Chondrocyte (in vitro differentiated cells): ENCODE measurements at places on chromosomes 5 and 9. TPM values are rescaled to one million over a fixed set of nuclear protein-coding genes. Genes with fewer than 3 reads are reported as not detected.
A peak's percentile ranks its signal among the peaks of the same experiment; 100 is the strongest.

GRCh38 chr5:179437341-179438001 is 92.2 kb upstream of the ADAMTS2 start:
- peak; percentile 77 for DNase-seq
- H3K27ac ChIP-seq: no peak overlapping the region
- H3K36me3 ChIP-seq: no peaks in the 10 kb centered on the region

DNA sequence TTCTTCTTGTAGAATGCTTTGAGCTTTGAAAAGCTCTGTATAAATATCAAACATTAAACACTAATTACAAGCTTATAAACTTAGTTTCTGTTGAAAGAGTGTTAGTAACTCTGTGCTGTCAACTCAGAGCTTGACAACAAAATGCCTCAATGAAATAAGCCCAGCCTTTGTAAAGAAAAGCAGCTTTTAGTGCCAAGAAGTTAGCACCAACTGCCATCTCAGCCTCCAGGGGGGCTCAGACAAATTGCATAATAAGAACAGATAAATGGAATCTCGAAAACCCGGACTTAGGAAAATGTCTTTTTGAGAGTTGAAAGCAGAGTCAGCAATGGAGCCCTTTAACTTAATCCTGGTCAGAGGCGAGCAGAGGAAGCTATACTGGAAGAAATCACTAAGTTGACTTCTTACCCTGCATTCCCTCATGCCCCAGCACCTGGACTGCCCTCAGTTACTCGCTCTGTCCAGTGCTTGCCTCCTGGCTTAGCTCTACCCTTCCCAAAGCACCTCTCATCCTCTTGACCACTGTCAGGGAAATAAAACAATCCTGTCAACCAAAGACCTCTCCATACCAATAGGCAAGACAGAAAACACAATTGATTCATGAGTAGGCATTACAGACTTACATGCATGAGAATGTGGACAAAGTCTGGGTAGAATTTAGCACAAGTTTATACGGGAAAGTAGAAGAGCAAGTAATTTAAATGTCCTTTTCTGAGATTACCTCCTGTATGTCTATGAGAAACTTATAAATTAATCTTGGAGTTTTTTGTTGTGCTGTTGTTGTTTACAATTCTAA is 352.7 kb downstream of the ZNF608 start:
- no peak overlapping the region for H3K4me3 ChIP-seq
- H3K27me3 ChIP-seq: peaks cover 9% of the 10 kb centered on the region
- H3K4me1 ChIP-seq: peaks cover 8% of the 10 kb centered on the region
- no peak for DNase-seq

GRCh38 chr9:138042640-138043039 is 165.1 kb downstream of the CACNA1B start:
- peaks cover 2% of the 10 kb centered on the region for H3K27me3 ChIP-seq
- H3K4me3 ChIP-seq: no peak overlapping the region
- peaks cover 6% of the 10 kb centered on the region for H3K4me1 ChIP-seq
- peak; percentile 27 for DNase-seq
- H3K27ac ChIP-seq: no peak overlapping the region

DNA sequence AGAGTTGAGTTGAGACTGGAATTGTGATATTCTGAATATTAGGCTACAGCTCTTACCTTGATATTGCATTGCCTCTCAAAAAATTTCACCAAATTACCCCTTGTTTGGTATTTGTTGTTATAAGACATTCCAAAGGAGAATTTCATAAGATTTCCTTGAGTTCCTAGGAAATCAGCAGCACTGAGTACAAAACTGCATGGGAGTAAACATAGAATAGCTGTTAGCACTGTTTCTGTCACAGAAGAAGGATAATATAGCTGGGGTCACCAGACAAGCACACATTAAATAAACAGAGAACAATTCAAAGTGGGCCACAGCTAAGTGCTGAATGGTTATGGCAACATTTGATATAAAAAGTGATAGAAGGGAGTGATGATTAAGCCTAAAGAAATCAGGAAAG is 724.3 kb downstream of the PRELID2 start:
- H3K4me1 ChIP-seq: peaks cover 21% of the 10 kb centered on the region
- no peaks in the 10 kb centered on the region for H3K36me3 ChIP-seq
- DNase-seq: no peak
- H3K27me3 ChIP-seq: peaks cover 9% of the 10 kb centered on the region
- no peak overlapping the region for H3K27ac ChIP-seq
- no peak overlapping the region for H3K4me3 ChIP-seq

DNA sequence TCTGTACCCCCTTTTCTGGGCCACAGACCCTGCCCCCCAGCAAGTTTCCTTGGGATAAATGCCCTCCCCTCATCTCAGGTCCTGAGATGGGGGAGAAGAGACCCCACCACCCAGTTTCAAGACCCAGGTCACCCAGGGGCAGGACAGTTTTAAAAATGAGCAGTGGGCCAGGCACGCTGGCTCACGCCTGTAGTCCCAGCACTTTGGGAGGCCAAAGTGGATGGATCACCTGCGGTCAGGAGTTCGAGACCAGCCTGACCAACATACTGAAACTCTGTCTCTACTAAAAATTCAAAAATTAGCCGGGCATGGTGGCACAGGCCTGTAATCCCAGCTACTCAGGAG is 6.1 kb downstream of the PTGES2 start:
- DNase-seq: no peak
- H3K27ac ChIP-seq: no peak overlapping the region
- H3K4me3 ChIP-seq: no peak overlapping the region
- H3K27me3 ChIP-seq: no peaks in the 10 kb centered on the region

- no peaks in the 10 kb centered on the region for H3K27me3 ChIP-seq
- peaks cover 19% of the 10 kb centered on the region for H3K4me1 ChIP-seq
- peaks cover 18% of the 10 kb centered on the region for H3K36me3 ChIP-seq
- H3K4me3 ChIP-seq: peak overlapping the region; percentile 41
- DNase-seq: no peak
Measured at GRCh38 chr5:16713386-16713928, 96.7 kb upstream of the RETREG1 start.

GRCh38 chr5:122805481-122805880 is 30.6 kb downstream of the SNX2 start:
- peaks cover 24% of the 10 kb centered on the region for H3K36me3 ChIP-seq
- H3K27ac ChIP-seq: no peak overlapping the region
- H3K4me3 ChIP-seq: no peak overlapping the region
- H3K4me1 ChIP-seq: no peaks in the 10 kb centered on the region
- no peak for DNase-seq
- no peaks in the 10 kb centered on the region for H3K27me3 ChIP-seq

- H3K36me3 ChIP-seq: peaks cover 27% of the 10 kb centered on the region
- DNase-seq: no peak
- H3K4me1 ChIP-seq: peaks cover 39% of the 10 kb centered on the region
- no peak overlapping the region for H3K27ac ChIP-seq
Measured at GRCh38 chr9:88436379-88436778, 48.1 kb downstream of the SPIN1 start.

DNA sequence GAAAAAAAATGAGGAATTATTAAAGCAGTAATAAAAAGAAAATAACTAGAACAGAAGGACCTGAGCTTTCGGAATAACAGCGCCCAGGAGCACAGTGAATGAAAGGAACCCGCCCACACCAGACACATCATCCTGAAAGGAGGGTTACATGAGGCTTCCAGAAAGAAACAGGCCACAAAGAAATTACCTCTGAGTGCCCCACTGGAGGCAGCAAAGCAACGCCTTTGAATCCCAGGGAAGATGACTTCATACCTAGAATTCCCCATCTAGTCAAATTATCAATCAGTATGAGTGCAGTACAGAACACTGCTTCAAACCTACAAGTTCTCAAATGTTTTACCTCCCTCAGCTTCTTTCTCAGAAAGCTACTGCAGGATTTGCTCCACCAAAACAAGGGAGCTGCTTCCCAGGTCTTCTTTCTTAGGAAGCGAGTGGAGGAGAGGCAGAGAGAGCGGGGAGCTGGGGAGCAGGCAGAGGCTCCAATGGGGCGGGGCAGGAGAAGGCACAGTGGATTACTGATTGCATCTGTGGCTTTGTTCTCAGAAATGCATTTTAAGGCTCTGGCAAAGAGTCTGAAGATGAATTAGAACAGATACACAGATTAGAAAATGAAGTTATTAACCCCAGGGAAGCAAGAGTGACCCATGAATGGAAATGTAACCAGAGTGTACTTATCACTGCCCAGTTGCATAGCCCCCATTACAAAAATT is 87.1 kb downstream of the SEMA4D start:
- DNase-seq: no peak
- H3K4me3 ChIP-seq: no peak overlapping the region
- H3K4me1 ChIP-seq: peaks cover 17% of the 10 kb centered on the region
- H3K27ac ChIP-seq: no peak overlapping the region
- H3K36me3 ChIP-seq: peaks cover 2% of the 10 kb centered on the region

- DNase-seq: peak; percentile 27
- peaks cover 15% of the 10 kb centered on the region for H3K36me3 ChIP-seq
- H3K4me3 ChIP-seq: no peak overlapping the region
- H3K27me3 ChIP-seq: no peaks in the 10 kb centered on the region
- peaks cover 33% of the 10 kb centered on the region for H3K4me1 ChIP-seq
Measured at GRCh38 chr9:93100276-93100636, 4.2 kb downstream of the CARD19 start.

DNA sequence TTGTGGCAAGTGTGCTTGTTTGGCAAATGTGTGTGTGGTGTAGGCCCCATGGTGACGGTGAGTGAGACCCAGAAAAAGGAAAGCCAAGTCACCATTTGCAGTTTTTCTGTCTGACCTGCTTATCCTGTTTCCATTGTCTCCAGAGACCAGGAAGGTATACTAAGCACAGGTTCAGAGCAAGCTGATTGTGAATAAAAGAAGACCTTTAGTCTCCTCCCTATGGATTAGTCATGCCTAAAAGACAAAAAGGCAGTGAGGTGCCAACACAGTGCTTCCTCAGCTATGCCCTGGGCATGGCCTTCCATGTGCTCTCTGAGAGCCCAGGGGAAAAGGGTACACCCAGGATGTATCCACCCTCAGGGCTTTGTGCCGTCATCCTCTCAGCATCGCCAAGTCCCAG is 49.2 kb upstream of the SHOC1 start:
- DNase-seq: no peak
- H3K27ac ChIP-seq: no peak overlapping the region
- no peaks in the 10 kb centered on the region for H3K36me3 ChIP-seq
- no peak overlapping the region for H3K4me3 ChIP-seq
- no peaks in the 10 kb centered on the region for H3K27me3 ChIP-seq
- H3K4me1 ChIP-seq: no peaks in the 10 kb centered on the region

- H3K4me1 ChIP-seq: peaks cover 92% of the 10 kb centered on the region
- H3K4me3 ChIP-seq: no peak overlapping the region
- no peak for DNase-seq
- H3K36me3 ChIP-seq: peaks cover 2% of the 10 kb centered on the region
Measured at GRCh38 chr5:150637245-150638052, 3.0 kb upstream of the SYNPO start.

DNA sequence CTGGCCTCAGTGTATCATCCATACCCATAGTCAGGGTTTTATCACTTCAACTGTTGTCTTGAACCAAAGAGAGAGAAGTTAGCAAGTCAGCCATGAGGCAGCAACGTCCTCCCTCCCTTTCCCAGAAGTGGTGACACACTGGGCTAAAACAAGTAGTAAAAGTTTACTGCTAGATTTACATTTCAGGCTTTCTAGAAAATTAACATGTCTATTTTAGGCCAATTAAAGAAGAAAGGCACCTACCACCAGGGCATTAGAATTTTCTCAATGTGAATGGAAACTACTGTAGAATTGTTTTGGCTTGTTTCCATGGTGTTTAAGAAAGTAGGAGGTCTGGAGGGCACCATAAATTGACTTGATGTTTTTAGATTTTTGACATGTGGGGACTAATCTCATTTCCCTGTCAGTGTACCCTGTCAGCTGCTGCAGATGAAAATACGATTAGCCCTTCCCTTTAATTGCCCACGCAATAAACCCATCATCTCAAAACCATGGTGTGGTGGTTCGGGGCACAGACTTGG is 121.8 kb upstream of the ELL2 start:
- no peak overlapping the region for H3K4me3 ChIP-seq
- no peak overlapping the region for H3K27ac ChIP-seq
- no peaks in the 10 kb centered on the region for H3K36me3 ChIP-seq
- DNase-seq: no peak
- peaks cover 26% of the 10 kb centered on the region for H3K4me1 ChIP-seq
- H3K27me3 ChIP-seq: no peaks in the 10 kb centered on the region

DNA sequence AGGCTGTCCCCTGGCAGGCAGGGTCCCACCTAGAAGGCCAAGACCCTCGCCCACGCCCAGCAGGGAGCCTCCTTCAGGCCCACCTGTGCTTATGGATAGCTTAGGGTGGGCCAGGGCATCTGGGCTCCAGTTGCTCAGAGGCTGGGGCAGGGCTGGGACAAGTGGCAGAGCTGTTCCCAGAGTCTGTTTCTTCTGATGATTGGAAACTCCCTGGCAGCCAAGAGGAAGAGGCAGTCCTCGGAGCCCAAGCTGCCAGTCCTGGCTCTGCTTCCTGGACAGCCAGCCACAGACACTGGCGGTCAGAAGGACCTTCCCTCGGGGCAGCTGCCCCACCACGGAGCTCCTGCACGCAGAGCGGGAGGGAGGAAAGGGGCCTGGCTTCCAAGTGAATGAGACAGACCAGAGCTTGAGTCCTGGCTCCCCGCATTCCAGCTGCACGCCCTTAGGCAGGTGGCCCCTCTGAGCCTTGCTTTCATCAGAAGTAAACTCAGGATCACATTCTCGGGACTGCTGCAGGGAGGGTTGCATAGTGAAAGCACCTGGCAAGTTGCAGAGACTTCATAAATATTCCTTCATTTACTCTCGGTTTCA is 37.9 kb upstream of the GABRP start:
- peaks cover 2% of the 10 kb centered on the region for H3K27me3 ChIP-seq
- H3K4me3 ChIP-seq: peak overlapping the region; percentile 12
- H3K4me1 ChIP-seq: peaks cover 28% of the 10 kb centered on the region
- H3K36me3 ChIP-seq: no peaks in the 10 kb centered on the region

DNA sequence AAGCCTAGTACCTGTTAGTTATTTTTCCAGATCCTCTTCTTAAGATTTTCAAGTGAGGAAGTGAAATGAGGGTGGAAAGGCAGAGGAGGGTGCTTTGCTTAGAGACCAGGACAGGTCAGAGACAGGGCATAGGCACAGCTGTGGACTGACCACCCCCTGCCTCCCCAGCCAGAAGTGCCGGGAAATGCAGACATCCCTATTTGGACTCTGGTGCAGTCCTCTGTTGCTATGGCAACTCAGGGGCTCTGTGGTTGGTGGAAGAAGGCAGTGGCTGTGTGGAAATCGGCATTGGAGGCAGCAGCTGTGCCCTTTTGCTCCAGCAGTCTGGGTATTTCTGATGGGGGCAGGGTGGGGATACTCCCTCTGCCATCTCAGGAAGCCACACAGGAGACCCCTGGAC is 43.3 kb upstream of the NDFIP1 start:
- H3K4me3 ChIP-seq: no peak overlapping the region
- H3K27me3 ChIP-seq: no peaks in the 10 kb centered on the region
- DNase-seq: no peak
- H3K4me1 ChIP-seq: peaks cover 28% of the 10 kb centered on the region
- peak overlapping the region; percentile 88 for H3K27ac ChIP-seq
- H3K36me3 ChIP-seq: no peaks in the 10 kb centered on the region

Gene PCDHA12
- total RNA-seq: 15.9 to 23.6 TPM (median 23.0 TPM) in 3 replicates

Gene SLC6A18
- total RNA-seq: not detected in 3 replicates

Gene FBP1
- not detected in 3 replicates for total RNA-seq

Gene WNT8A
- not detected in 3 replicates for total RNA-seq

Gene ADRB2
- total RNA-seq: 0.40 to 1.2 TPM (median 0.54 TPM) in 3 replicates
